ENCODE measurements at places on chromosomes 2 and 18. TPM values are rescaled to one million over a fixed set of nuclear protein-coding genes. Genes with fewer than 3 reads are reported as not detected.

GRCh38 chr2:118529908-118530599 is 317.4 kb downstream of the EN1 start:
- no peak for DNase-seq

RBKS gene
- 20.3 TPM for polyA plus RNA-seq

CNDP1 gene
- polyA plus RNA-seq = 0.27 TPM

GRCh38 chr18:40108596-40108995 is 1846.4 kb upstream of the PIK3C3 start:
- no peak for DNase-seq

GRCh38 chr2:143264851-143265250 is 135.6 kb downstream of the ARHGAP15 start:
- no peak for DNase-seq

GRCh38 chr2:30273574-30273929 is 42.2 kb downstream of the LBH start:
- no peak for DNase-seq
